Naive thymus-derived CD8-positive, alpha-beta T cell (primary cell): ENCODE measurements at places on chromosomes 1 and 21.
A peak's percentile ranks its signal among the peaks of the same experiment; 100 is the strongest.

DNA sequence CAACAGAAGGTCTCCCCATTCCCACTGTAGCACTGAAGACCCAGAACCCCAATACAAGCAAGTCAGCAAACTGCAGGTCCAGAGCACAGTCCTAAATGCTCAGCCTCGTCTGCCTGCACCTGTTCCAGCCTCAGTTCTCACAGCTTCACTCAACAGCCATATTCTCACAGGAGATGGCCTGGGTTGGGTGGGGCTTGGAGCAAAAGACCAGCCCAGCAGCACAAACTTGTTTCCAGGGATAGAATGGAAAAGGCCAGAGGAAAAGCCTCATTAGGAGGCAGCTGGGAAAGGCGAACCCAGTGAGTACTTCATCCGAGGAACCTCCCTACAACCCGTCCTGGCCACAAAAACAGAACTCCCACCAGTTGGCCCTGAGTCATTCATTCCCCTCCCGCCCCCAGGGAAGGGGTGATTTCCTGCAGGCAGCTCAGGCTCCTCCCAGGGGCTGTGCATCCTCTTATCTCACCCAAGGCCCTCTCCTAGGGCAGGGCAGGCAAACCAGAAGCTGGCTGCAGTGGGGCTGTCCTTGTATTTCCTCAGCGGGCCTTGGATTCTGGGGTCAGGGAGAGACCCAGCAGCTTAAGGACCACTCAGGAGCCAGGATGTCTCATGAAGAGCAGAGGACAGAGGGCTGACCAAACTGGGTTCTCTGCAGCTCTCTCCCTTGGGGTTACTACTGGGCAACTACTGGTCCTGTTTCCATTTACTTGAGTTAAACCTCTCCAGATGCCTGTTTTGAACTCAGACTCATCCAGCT lies 7.4 kb upstream of the MPL start:
- no peak for DNase-seq

DNA sequence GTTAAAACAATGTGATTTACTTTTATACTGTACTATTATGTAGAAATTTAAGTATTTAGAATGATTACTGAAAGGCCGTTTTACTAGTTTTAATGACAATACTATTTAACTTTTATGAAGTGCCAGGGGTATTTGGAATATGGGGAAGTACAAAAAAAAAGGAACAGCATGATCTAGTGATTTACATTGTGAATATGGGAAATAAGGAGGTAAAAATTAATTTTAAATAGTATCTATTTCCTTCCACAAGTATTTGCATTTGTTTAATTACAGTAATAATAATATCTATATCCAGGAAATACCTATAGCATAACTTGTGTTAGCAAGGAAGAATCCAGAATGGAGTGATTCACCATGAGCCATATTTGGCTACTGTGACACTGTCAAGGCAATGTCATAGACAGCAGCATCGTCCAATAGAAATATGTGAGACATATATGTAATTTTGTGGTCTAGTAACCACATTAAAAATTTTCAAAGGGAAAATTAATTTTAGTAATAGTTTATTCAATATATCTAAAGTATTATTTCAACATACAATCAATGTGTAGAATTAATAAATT lies 22.0 kb downstream of the CNST start:
- no peak for DNase-seq

GRCh38 chr1:234953655-234954405 lies 174.8 kb downstream of the TOMM20 start:
- DNase-seq, result no peak

DNA sequence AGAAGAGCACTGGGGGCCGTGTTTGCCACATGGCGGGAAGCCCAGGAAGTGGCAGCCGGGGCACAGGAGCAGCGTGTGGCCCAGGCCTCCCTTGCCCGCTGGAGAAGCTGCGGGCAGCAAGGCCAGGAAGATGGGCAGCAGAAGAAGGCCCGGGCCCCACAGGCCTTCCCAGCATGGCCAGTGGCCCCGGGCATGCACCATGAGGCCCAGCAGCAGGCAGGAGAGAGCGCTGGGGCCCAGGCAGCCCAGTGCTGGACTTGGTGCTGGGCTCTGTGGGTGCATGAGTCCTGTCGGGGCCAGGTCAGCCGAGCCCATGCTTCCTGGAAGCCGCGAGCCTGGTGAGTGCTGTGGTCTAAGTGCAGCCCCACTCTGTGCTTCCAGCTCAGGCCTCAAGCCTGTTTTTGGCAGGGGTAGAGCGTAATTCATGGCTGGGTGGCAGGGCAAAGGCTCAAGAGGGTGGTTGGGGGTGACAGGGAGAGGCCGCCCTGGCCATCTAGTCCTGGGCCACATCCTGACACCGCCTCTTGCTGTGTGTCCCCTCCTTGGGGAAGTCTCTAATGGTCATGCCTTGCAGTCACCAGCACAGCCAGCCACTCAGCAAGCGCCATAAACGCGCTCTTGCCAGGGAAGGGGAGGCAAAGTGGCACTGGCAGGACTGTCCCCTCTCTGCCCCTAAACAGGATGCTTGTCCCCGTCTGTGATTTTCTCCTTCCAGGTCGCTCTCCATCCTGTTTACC lies 21.3 kb downstream of the MTHFR start:
- no peak for DNase-seq

GRCh38 chr1:162456323-162456722 lies 41.3 kb upstream of the UHMK1 start:
- no peak for DNase-seq

DNA sequence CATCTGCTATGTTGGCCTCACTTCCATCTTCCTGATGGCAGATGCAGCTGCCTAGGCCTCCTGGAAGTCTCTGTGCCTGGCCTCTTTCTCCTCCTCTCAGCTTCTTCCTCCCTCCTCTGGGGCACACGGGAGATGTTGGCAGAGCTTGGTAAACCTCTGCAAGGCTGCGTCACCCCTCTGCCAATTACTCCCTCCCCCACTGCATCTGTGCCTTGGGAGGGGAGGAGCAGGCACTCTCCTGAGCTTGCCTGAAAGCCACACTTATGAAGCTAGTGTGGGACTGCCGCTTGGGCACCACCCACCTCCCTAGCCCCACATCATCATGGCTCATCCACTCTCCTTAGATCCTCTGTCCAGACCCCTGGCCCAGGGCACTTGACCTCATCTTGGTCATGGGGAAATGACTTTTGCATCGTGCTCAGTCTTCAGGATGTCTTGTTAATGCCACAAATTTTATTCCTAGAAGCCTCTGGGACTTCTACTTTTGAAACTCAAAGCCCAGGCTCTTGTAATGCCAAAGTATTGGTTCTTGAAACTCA lies 7.3 kb upstream of the TMEM51 start:
- DNase-seq, result no peak

GRCh38 chr1:109620401-109620791 lies 759 bp downstream of the AMPD2 start:
- no peak for DNase-seq

- no peak for DNase-seq
Observed at GRCh38 chr1:151584780-151585179, 27.1 kb upstream of the SNX27 start.

- DNase-seq, result no peak
Observed at GRCh38 chr1:243421784-243422183, 165.9 kb downstream of the SDCCAG8 start.

GRCh38 chr1:11521582-11522399 lies 42.8 kb downstream of the DISP3 start:
- no peak for DNase-seq

DNA sequence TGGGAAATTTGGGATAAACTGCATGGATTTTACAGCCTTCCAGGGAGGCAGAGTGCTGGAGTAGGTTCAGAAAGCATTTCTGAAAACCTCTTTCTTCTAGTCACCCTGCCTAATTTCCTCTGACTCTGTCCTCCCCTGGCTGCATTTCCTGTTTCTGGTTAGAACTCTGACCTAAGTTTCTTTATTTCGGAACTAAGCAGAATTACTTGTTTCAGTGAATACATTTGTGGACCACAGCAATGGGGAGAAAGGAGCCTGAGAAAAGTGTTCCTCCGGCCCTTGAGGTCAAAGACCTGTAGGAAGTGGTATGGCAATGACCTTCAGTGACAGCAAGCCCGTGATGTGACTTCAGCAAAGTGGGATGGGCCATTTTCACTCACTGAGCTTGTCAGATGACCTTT lies 173.4 kb upstream of the RUNX1 start:
- no peak for DNase-seq

DNA sequence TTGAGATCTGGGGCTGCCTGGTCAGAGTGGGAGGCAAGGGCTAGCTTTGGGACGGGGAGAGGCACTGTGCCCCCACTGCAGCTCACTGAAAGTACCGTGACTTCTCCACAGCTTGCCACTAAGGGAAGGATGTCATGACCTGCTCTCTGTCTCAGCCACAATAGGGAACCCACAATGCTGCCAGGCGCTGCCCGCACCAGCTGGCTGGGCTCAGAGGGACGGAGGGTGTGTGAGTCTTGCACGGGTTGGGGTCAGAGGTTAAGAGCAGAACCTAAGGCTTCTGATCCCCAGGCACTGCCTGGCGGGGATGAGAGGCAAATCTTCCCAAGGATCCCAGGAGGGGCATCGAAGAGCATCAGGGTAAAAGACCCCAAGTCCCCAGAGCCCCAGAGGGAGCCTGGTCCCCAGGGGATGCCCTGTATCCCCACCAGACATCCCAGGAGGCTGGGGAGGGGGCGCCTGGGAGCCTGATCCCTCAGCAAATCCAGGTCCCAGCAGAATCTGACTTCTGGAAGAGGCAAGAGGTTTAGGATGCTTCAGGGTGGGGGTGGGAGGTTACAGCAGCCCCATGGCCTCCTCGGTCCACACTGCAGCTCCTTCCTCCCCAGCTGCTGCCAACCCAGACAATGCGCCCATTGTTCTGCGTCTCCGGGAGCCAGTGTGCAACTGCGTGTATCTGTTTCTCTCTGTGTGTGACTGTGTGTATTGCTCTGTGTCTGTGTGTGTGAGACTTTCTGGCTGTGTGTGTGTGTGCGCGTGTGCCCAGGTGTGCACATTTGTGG lies 2.0 kb upstream of the MARCKSL1 start:
- DNase-seq, result no peak

DNA sequence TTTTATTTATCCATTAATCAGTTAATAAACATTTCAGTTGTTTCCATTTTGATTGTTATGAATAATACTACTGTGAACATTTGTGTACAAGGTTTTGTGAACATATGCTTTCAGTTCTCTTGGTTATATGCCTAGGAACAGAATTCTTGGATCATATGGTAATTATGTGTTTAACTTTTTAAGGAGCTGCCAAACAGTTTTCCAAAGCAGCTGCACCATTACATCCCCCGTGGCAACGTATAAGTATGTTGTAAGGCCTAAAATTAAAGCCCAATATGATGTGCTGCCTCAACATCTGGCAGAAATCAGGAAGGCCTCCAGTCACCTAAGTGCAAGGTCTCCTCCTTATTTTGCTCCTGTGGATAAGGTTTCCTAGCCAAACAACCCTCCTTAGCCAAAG lies 235.6 kb upstream of the CACYBP start:
- DNase-seq, result no peak

- DNase-seq, result peak; percentile 13
Observed at GRCh38 chr1:157105988-157106812, 6.6 kb upstream of the ETV3L start.

DNA sequence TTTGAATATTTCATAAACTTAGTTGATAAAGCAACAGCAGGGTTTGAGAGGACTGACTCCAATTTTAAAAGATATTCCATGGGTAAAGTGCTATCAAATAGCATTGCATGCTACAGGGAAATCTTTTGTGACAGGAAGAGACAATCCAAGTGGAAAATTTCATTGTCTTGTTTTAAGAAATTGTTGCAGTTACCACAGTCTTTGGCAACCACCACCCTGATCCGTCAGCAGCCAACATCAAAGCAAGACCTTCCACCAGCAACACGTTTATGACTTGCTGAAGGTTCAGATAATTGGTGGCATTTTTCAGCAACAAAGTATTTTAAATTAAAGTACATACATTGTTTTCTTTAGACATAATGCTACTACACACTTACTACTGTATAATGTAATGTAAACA lies 47.8 kb downstream of the ADGRL4 start:
- DNase-seq, result no peak

- no peak for DNase-seq
Observed at GRCh38 chr1:173333581-173333980, 126.5 kb upstream of the TNFSF4 start.

- peak; percentile 2 for DNase-seq
Observed at GRCh38 chr1:41980827-41981653, 62.3 kb upstream of the HIVEP3 start.

DNA sequence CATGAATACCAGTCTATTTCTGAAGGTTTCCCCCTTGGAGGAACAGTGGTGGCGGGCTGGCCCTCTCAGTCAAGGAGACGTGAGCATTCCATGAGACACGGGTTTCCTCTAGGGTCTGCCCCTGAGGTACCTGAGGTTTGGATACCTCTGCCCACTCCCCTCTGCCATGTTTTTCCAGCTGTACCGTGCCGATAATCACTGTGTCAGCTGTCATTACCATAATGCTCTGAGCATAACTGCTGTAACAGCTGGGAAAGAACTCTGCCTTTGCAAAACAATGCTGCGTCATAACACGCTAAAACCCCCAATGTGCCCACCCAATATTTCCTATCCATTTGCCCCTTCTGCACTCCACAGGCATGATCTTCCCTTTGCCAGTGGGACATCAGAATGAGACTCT lies 425.1 kb downstream of the KIF26B start:
- no peak for DNase-seq
